ENCODE measurements at places on chromosomes 1 and 21.

GRCh38 chr1:227886503-227886961, 61.2 kb downstream of the WNT9A start:
- no peak for DNase-seq

DNA sequence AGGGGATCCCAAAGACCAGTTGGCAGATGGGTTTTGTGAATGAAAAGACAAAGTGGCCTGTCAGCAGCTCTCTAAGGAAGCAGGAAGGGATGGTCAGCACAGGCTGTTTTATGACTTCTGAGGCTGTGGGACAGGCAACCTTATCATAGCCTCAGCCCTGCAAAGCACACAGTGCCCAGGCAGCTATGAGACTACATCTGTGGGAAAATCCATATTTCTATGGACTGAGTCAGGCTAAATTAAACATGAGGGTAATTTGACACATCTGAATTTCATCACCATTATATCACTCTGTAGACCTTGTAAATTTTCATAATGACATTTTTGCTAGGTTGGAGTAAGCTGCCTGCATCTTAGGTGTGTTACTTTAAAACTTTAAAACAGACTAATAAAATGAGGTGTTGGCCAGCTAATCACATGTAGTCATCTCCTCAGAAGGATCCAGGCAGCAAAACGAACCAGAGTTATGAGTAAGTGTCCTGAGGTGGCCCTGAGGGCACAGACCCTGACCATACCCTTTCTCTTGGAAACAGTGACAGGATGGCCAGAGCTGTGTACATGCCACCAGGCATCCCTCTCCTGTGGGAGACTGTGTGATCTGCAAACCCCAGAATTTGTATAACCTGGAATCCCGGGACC, 14.6 kb downstream of the NGF start:
- no peak for DNase-seq

DNA sequence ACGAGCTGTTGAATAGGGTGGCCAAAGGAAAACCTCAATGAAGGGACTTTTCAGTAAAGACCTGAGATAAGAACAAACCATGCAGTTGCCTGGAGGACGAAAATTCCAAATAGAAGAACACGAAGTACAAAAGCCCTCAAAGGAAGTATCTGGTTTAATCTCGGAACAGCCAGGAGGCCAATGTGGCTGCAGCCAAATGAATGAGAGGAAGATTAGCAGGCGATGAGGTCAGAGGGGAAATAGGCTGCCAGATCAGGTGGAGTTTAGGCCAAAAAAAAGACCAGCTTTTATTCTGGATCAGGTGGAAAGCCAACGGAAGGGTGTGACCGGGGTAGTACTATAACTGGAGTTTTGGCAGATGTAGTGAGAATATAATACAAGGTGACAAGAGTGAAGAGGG, 43.7 kb downstream of the SRSF11 start:
- DNase-seq = no peak

- DNase-seq = no peak
Measured at GRCh38 chr1:165686971-165687433, 11.4 kb downstream of the ALDH9A1 start.

- peak; percentile 20 for DNase-seq
Measured at GRCh38 chr1:43796111-43796581, 88.8 kb downstream of the ST3GAL3 start.

GRCh38 chr1:76281306-76281705, 206.8 kb downstream of the ST6GALNAC3 start:
- no peak for DNase-seq

DNA sequence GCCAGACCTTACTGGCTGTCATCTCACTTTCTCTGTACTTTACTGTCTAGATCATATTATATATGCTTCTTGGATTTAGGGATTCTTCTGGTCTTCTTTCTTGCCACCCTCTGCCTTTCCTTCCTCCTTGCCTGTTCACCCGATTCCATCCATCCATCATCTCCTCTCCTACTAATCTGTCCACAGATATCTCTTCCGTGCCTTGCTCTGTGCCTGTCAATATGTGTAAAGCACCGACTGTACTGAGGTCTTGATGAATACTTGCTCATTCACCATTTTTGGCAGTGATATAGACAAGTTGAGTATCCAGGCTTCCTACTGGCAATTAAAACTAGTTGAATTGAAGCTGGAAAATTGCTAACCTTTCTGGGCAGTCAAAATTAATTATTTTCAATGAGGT, 8.1 kb downstream of the FMN2 start:
- DNase-seq = no peak

- no peak for DNase-seq
Measured at GRCh38 chr1:204837440-204838084, 33.1 kb upstream of the NFASC start.

- no peak for DNase-seq
Measured at GRCh38 chr21:44054710-44055109, 42.6 kb downstream of the TRAPPC10 start.

- DNase-seq = no peak
Measured at GRCh38 chr1:219987325-219987724, 59.0 kb upstream of the SLC30A10 start.

DNA sequence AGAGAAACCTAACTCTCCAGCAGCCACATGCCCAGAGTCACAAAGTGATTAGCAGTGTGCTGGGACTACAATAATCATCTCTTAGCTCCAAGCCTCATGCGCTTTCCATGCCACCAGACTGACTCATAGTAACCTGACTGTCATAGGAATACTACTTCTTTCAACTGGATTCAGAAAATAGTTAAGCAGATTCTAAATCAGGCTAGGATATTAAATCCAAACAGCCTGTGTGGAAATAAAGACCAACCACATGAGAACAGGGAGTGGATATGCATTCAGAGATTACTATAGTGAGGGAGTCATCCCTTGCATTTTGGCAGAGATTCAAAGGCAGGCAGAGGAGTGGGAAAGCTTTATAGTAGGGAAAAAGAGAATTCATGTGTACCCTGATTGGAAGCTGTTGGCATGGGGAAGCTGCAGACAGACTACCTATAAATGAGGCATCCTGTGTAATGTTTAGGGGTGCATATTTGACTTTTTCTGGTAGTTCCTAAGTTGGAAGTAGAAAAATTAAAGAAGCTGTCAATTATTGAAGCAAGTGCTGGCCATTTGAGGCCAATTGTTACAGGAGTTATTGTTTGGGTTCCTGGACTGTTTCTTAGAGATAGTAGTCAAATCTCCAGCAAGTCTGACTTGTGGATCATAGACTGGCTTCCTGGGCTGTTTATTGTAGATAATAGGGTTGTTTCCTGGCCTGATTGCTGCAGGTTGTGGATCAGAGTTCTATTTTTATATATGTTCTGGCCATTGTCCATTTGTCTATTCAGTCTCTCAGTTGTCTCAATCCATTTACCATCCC, 31.7 kb upstream of the DNAH14 start:
- DNase-seq = no peak

GRCh38 chr1:41783189-41783639, 135.5 kb downstream of the HIVEP3 start:
- no peak for DNase-seq

- no peak for DNase-seq
Measured at GRCh38 chr21:29232530-29233255, 66.0 kb upstream of the BACH1 start.

DNA sequence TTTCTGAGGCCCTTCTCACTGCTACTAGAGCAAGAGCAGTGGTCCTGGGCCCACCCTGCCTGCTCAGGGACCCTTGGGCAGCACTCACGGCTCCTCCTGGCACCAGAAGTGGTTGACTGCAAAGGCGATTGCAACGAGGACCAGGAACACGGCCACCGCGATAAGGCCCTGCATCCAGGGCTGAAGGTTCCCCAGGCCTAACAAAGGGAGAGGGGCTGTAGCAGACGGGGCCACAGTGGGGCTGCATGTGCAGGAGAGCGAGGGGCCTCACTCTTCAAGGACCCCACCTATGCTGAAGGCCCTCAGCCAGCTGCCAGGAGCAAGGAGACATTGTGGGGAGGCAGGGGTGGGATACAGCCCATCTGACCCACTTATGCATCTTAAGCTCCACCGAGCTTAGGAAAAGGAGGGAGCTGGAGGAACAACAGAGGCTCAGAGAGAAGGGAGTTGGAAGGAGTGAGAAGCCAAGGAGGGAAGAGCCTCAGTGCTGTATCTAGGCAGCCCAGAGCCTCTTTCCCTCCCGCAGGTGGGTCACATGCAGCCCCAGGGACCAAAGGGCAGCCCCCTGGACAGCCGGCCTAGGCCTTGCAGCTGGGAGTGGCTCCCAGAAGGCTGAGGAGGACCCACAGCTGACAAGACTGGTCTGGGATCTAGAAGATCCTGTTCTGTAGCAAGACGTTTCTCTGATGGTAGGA, 2.5 kb downstream of the PDZK1IP1 start:
- no peak for DNase-seq

GRCh38 chr1:169891539-169891885, 2.2 kb downstream of the SCYL3 start:
- DNase-seq = no peak

- no peak for DNase-seq
Measured at GRCh38 chr1:37270639-37271038, 203.7 kb upstream of the ZC3H12A start.

- no peak for DNase-seq
Measured at GRCh38 chr1:82923931-82924330, 1075.0 kb downstream of the TTLL7 start.

DNA sequence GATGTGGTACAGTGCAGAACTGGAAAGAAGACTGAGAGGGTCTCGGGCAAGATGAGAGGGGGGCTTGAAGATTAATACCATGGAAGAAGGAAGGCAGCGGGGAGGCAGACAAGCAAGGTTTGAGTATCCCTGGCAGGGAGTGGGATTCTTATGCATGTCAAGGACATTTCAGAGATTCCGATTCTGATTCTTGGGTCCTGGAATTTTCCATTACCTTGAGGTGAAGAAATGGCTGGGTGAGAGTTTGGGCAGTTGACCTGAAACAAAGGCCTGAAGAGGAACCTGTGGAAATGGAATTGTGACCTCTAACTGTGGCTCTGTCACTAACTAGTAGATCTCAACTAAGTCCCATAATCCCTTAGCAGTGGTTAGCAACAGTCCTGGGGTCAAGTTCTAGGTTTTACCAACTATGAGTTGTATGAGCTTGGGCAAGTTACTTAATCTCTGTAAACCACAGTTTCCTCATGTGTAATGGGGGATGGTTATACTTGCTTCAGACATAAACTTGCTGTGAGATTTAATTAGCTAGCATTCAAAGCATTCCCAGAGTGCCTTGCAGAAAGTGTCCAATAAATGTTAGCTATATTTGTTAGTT, 8.6 kb upstream of the ACTN2 start:
- DNase-seq = peak; percentile 28

- no peak for DNase-seq
Measured at GRCh38 chr1:116722016-116722838, 32.0 kb upstream of the CD2 start.

Measured in GF-D8 (cell line).